Spleen (tissue), 13 donors: ENCODE measurements at places on chromosomes 6 and 20. TPM values are rescaled to one million over a fixed set of nuclear protein-coding genes. Genes with fewer than 3 reads are reported as not detected.

The TRIM10 gene
- 4.9 TPM for total RNA-seq

The LTB gene
- total RNA-seq, result 112 TPM

The GTSF1L gene
- total RNA-seq, result 0.46 TPM

- H3K4me3 ChIP-seq, result no peak overlapping the region
- H3K36me3 ChIP-seq, result no peaks in the 10 kb centered on the region
- H3K4me1 ChIP-seq, result no peaks in the 10 kb centered on the region
- DNase-seq, result no peak
- H3K27ac ChIP-seq, result no peak overlapping the region
Observed at GRCh38 chr20:47862574-47863240, 77.4 kb upstream of the SULF2 start.

DNA sequence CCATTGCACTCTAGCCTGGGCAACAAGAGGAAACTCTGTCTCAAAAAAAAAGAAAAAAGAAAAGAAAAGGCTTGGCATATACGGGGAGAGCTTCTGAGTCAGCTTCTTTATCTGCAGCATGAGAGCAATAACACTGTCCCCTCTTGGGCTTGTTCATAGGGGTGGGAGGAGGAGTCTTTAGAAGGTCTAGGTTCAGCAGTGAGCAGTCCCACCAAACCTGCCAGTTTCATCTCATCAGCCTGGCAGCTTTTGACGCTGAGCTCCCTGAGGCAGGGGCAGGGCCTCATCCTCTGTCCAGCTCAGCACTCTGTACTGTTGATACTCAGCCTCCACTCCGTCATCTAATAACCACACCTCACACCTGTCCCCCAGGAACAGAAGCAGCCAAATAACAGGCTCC, 5.6 kb upstream of the C6orf132 start:
- H3K27me3 ChIP-seq, result peaks cover 12% of the 10 kb centered on the region
- no peaks in the 10 kb centered on the region for H3K4me1 ChIP-seq
- H3K27ac ChIP-seq, result no peak overlapping the region
- no peak overlapping the region for H3K4me3 ChIP-seq
- no peaks in the 10 kb centered on the region for H3K36me3 ChIP-seq

DNA sequence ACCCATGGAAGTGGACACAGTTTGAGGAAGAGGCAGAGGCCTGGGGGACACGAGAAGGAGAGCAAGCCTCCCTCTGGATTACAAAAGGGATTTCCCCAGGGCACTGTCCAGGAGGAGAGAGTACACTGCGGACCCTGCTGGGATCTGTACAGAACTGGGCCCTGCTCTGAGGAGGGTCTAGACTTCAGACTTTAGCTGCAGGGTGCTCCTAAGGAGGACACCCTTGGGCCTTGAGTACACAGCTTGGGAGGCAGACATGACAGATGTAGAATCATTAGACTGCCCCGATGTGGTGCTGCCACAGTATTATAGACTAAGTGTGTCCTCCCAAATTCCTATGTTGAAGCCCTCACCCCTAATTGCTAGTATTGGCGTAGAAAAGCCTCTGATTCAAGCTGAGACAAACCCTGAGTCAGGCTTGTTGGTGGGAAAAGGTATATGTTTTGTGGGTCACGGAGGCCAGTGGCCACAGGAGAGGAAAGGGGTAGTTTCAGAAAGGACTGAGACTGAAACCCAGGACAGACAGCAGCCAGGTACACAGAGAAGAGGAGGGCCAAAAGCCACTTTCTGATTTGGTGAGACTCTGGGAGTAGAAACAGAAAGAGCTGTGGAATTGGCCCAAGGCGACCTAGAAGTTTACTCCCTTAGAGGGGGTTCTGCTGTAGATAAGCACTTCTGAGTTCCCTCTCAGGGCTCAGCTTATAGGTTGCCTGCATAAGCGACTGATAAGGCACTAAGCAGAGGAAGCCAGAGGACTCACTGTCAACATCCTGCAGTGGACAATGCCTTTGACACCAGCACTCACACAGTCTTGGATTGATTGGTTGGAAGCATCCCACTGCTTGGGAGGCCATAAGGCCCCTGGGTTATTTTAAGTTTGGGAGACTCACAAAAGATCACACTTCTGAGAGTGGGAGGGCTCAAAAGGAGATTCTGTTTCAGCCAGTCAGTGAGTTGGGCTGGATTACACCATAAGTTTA, 16.5 kb upstream of the SH3BGRL2 start:
- H3K4me3 ChIP-seq, result no peak overlapping the region
- H3K27me3 ChIP-seq, result no peaks in the 10 kb centered on the region
- no peak for DNase-seq
- H3K27ac ChIP-seq, result no peak overlapping the region

The WFDC5 gene
- not detected for total RNA-seq

The VGLL2 gene
- not detected for total RNA-seq

The PRSS16 gene
- 3.4 TPM for total RNA-seq

The GABRR2 gene
- 3.9 TPM for total RNA-seq

DNA sequence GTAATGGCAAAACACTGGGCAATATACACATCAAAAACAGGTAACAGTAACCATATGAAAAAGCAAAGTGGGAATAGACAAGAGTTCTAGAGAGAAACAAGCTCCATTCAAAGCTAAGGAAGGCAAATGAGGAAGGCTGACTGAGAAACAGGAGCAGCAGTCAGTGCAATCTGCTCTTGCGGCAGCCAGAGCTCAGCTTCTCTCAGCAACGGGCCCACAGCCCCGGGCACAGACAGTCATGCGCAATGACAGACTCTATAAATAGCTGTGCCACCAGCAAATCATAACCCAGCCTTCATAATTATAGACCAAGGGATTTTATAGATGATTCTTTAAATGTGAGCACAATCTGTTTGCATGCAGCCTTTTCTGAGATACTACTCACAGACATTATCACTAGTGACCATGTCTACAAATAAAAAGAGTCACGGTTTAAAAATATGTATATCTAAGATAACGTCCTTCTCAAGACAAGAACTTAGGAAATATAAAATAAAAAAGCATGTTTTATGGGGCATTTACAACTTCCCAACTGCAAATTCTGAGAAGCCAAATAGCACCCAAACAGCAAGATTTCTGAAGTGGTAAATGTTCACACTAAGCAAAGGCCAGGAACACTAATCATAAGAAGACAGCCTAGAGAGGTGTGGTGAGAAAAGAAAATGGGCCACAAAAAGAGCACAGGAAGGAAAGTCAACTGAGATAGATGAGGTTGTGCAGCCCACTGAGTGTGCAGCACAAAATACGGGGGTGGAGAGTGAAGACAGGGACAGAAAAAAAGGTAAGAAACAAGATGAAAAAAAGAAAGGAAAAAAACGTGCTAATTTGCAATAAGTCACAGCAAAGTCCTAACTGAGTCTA, 39.9 kb upstream of the BEND6 start:
- H3K27ac ChIP-seq, result no peak overlapping the region
- no peaks in the 10 kb centered on the region for H3K27me3 ChIP-seq
- no peaks in the 10 kb centered on the region for H3K4me1 ChIP-seq
- DNase-seq, result no peak

DNA sequence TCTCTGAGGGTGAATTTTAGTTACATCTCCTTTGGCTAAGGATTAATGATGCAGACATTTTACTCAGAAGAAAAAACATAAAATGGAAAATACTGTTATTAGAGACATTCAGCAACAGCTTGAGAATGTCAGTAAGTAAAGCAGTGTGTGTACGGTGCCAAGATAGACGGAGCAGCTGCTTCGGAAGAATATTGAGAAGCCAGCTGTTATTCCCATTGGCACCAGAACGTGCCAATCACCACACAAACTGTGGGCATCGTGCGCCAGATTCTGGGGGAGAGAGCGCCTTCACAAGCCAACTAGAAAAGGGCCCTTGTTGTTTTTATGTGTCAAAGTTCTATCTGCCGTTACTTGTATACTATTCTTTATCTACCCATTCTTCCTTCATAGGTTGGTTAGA, 163.4 kb downstream of the MTFR2 start:
- no peak for DNase-seq
- no peaks in the 10 kb centered on the region for H3K27me3 ChIP-seq
- H3K4me1 ChIP-seq, result no peaks in the 10 kb centered on the region

DNA sequence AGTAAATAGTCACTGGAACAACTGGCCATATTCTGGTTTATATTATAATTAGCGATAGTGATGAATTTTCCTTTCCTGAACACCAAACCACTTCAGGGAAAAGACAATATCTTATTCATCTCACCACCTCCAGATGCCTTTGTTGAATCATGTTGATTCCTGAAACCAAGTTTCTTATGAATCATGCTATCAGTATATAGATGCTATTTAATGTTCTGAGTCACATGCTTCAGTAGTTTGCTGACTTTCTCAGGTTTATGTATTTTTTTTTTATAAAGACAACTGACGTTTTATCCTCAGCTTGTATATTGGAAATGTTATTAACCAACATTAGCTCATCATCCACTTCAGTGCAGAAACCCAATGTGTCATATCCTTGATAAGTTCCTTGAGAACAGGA, 710.2 kb upstream of the POU3F2 start:
- H3K36me3 ChIP-seq, result no peaks in the 10 kb centered on the region
- no peaks in the 10 kb centered on the region for H3K4me1 ChIP-seq
- no peak overlapping the region for H3K27ac ChIP-seq
- H3K4me3 ChIP-seq, result no peak overlapping the region

The MOCS3 gene
- total RNA-seq, result 3.4 TPM

The WDR46 gene
- total RNA-seq, result 45.7 TPM
